ENCODE measurements at places on chromosomes 5 and 9.

- DNase-seq, result no peak
Measured at GRCh38 chr5:109803854-109804253, 114.1 kb downstream of the MAN2A1 start.

DNA sequence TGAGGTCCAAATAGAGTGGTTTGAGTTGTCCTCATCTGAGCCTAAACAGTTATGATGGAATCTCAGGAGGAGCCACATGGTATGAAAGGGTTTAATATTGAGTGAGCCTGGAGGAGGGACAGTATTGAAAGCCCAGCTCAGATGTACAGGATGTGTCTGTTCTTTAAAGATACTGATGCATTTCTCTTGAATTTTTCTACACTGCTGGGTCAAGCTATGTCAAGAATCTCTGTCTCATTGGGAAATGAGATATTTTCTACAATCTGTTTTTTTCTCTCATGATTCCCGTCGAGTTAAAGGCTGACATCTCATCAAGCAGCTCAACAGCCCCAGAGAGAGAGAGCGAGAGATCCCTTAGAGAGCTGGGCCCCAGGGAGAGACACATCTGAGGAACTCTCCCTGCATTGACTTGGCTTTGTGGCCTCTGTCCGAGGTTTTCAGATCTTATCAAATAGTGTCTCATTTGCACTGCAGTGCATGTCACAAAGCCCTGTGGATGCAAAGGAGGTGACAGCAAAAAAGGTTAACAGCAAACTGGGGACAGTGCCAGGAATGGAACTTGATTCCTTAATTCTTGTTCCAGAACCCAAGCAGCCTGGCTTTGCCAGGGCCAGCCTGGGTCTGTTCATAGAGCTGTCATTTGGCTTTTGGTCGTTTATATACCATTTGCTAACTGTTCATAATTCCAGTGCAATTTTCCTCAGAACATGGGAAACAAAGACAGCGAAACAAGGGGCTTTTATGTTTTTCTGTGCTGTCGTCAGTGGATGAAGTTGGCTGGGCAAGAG, 19.0 kb upstream of the ACTBL2 start:
- no peak for DNase-seq

GRCh38 chr5:91562922-91563321, 179.8 kb upstream of the ARRDC3 start:
- no peak for DNase-seq

GRCh38 chr5:141192110-141192725, at the start of gene PCDHB10:
PCDHB10 (plus strand) TSS chr5:141192353; CDS start chr5:141192553, 200 bp downstream.
- peak; percentile 8 for DNase-seq

DNA sequence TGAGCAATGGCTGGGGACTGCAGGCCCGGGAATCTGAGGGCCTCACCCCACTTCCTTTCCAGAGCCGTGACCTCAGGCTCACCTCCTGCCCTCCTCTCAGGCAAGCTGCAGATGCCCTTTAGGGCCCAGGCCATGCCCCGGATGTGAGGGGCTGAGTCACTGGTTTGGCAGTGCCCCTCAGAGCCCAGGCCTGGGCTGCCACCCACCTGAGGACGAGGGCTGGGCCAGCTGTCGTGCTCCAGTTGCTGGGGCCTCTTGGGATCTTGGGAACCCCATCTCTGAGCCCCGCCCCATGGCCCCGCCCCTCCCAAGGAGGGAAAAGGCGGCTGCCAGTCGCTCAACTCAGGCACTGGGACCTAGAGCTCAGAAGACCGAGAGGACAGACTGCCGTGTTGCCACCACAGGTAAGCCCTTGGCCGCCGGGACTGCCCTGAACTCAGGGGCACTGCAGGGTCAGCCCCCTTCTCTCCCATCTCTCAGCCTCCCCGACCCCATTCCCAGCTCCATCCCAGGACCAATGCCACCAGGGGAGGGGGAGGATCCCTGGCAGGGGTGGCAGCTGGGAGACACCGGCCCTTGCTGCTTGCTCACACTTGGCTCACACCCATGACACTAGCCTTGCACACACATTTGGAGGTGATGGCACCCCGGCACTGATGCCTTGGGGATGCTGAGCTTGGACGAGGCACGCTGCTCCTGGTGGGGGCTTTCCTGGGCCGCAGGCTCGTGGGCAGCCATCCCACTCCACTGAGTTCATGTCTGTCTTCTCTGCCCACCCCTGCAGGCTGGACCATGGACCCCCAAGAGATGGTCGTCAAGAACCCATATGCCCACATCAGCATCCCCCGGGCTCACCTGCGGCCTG, at the start of gene CYSRT1:
Gene CYSRT1 (plus strand): TSS at position 345 of the 865 bp plus-strand sequence. CDS start 448 bp downstream, at position 793.
- DNase-seq, result no peak

GRCh38 chr9:2228132-2228531, 213.0 kb downstream of the SMARCA2 start:
- DNase-seq, result no peak

- no peak for DNase-seq
Measured at GRCh38 chr5:35671541-35672295, 54.1 kb downstream of the SPEF2 start.

GRCh38 chr9:18459962-18460584, 13.9 kb upstream of the ADAMTSL1 start:
- DNase-seq, result no peak

- no peak for DNase-seq
Measured at GRCh38 chr5:75277463-75277862, 40.8 kb upstream of the ANKRD31 start.

GRCh38 chr9:38389313-38389712, 3.2 kb upstream of the ALDH1B1 start:
- no peak for DNase-seq

DNA sequence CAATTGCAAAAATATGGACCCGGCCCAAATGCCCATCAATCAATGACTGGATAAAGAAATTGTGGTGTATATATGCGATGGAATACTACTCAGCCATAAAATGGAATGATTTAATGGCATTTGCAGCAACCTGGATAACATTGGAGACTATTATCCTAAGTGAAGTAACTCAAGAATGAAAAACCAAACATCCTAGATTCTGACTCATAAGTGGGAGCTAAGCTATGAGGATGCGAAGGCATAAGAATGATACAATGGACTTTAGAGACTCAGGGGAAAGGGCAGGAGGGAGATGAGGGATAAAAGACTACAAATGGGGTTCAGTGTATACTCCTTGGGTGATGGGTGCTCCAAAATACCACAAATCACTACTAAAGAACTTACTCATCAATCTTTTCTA, 247.6 kb upstream of the FBXL7 start:
- DNase-seq, result no peak

- no peak for DNase-seq
Measured at GRCh38 chr5:135941711-135942110, 13.1 kb downstream of the LECT2 start.

- no peak for DNase-seq
Measured at GRCh38 chr5:81815321-81815720, 64.4 kb upstream of the SSBP2 start.
